ENCODE measurements at places on chromosomes 2 and 18. TPM values are rescaled to one million over a fixed set of nuclear protein-coding genes. Genes with fewer than 3 reads are reported as not detected.

VRK2 gene
- total RNA-seq = 13.4 TPM

GRCh38 chr18:54742659-54743604, 85.3 kb upstream of the RAB27B start:
- DNase-seq = peak; percentile 67

- DNase-seq = no peak
These were observed 147.9 kb downstream of the LNPK start for GRCh38 chr2:175854129-175854528.

DNA sequence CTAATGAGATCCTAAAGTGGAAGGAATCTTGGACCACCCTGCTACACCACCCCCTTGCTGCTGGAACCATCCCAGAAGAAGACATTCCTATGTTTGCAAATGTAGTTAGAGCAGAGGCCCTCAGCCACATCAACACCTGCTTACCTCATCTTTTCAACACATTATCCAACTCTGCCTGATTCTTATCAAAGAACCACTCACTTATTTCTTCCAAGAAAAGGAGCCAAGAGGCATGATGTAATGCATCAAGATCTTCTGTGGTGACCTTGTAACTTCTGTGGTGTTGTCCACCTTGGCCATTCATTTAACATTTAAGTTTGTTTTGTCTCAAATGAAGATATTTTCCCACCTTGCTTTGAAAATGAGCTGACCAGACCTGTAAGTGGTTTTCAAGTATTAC, 338.1 kb downstream of the CTNNA2 start:
- DNase-seq = no peak

PLEK gene
- total RNA-seq = 2.6 TPM

DNA sequence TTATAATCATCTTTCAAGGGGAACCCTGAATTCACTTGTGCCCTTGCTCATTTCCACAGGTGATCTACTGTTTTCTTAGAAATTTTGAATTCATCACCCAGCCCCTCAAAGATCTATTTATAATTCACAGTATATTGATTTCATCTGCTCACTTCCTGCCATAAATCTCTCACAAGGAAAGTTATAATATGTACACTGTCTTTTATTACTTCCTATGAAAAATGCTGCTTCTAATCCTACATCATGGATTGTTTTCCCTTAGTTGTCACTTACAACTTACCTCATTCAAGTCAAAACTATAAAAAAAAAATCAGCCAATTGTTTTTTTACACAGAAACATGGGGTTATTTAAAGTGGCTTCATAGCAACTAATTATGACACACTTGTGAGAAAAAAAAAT, 1443.0 kb downstream of the LRP1B start:
- no peak for DNase-seq

DNA sequence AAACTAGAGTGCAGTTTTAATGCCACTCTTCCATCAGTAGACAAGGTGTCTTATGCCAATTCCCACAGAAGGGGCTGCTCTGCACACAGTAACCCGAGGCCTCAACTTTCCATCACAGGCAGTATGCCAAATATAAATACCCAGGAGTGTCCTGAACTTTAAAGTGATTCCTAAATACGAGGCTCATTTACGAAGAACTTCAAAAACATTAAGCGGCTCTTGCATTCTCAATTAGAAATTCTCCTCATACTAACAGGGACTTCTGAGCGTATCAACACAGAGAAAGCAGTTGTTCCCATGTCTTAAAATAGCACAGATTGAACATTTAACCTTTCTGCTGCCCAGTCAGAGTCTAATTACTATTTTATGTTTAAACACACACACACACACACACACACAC, 638.6 kb downstream of the ERBB4 start:
- DNase-seq = no peak

DNA sequence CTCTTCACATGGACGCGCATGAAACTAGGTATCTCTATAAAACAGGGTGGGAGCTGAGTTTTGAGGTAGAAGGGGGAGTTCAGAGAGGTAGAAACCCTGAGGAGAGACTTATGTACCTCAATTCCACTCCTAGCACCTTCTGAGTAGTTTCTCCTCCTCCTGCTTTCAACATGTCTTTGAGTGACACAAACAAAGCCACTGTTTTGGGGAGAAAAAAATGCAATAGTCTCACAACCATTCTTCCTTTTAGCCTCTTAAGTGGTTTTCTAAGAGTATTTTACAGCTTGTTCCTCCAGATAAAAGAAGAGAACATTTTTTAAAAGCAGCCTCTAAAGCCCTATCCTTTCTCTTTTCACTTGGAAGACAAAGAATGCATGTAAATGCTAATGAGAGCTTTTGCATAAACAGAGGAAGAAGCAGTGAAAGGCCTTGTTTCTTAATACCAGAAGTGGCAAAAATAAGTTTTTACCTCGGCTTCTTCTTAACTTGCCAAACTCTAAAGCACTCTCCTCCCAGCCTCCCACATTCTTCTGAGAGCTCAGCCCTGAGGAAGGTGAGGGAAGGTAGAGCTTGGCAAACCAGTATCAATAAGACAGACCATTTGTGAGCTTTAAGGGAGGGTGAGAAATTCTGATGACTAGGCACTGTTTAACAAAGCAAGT, 1304.4 kb upstream of the ACVR2A start:
- DNase-seq = no peak

IL18R1 gene
- 1.7 TPM for total RNA-seq

SCN7A gene
- total RNA-seq = 71.9 TPM

- peak; percentile 20 for DNase-seq
These were observed 136.4 kb upstream of the GPC1 start for GRCh38 chr2:240298803-240299709.

- no peak for DNase-seq
These were observed 188.0 kb upstream of the SPHKAP start for GRCh38 chr2:228369400-228370031.
